ENCODE measurements at places on chromosomes 5 and 9. TPM values are rescaled to one million over a fixed set of nuclear protein-coding genes. Genes with fewer than 3 reads are reported as not detected.
A peak's percentile ranks its signal among the peaks of the same experiment; 100 is the strongest.

The LCN6 gene
- 41.0 TPM for polyA plus RNA-seq

GRCh38 chr5:138611678-138612218 is 36.5 kb upstream of the HSPA9 start:
- DNase-seq = no peak

The DNAI1 gene
- polyA plus RNA-seq = 0.16 TPM

The C5orf34 gene
- 0.41 TPM for polyA plus RNA-seq

DNA sequence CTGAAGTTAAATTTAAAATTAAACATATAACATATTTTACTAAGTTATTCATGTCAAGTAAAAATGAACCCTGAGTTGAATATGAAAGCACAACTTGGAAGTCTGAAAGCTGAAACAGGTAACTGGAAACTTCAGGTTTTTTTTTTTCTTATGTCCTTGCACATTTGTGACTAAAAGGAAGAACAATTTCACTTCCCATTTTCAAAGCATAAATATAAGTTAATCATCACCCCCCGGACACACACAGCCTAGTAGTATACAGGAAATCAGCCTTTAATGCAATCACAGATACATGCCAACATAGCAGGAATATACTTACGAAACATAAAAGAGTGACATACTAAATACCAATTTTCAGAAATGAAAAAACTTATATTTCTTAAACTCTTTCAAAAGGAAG is 225.9 kb downstream of the RFX3 start:
- no peak for DNase-seq

GRCh38 chr9:120477534-120478001 is 102.4 kb downstream of the CDK5RAP2 start:
- peak; percentile 80 for DNase-seq

GRCh38 chr5:91101600-91102379 is 281.3 kb downstream of the ARRDC3 start:
- DNase-seq = peak; percentile 80

DNA sequence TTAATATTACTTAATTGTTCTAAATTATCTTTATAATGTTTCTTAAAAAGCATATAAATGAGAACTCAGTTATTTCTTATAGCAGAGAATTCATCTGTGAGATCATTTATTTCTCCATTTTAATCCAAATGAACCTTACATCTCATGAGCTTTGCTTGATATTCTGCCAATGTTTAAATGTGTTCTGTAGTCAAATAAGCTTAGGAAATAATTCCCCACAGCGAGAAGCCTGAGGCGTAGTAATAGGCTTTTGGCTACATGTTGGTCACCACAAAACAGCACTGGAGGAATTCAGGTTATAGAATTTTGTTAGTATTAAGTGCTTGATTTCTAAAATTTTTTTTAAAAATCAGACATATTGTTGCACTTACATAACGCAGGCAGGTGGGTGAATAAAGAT is 585.3 kb upstream of the RORB start:
- DNase-seq = no peak

GRCh38 chr5:169335806-169336205 is 34.9 kb upstream of the SLIT3 start:
- DNase-seq = no peak

DNA sequence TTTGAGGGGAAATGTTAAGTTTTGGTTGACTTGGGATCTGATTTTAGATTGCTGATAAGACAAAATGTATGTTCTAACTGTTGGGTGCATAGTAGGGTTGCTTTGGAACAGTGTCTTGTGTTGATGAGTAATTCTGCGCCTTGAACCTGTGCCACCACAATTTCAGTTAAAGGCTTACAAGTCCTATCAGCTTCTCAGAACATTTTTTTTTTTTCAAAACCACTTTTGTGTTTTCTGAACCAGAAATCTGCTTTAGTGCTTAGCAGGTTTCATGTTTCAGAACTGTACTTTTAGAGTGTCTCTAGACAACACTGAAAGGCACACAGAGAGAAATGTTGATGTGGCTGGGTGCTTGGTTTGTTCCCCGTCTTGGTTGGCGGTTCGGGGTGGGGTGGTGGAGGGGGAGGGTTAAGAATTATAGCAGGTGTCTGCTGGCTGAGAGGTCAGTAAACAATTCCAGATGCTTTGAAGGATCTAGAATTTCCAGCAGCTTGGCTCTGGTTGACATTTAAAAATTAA is 84.6 kb downstream of the ANKRD55 start:
- DNase-seq = no peak

GRCh38 chr9:36603006-36603405 is 30.3 kb downstream of the MELK start:
- DNase-seq = no peak

The C9orf152 gene
- polyA plus RNA-seq = not detected

DNA sequence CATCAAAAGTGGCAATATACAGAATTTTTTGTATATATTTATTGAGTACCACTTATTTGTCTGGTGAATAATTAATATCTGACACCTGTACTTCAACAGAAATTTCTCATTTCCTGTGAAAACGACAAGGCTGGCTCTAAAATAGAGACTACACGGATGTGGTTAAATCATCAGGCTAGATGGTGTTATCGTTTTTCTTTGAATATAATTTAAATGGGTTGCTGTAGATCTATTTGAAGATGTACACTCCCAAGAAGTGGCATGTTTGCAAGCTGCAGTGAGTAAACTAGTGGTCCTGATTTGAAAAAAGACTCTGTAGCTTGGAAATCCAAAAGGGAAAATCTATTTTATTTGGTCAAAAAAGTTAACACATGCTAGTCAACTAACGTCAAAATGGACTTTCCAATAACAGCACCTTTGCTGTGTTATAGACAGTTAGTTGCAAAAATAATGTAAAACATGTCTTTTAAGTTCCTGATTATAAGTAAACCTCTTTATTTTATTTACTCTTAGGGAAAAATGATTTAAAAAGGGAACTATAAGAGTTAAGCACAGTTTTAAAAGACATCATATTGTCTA is 13.8 kb downstream of the ST8SIA4 start:
- DNase-seq = no peak

The FBP1 gene
- 1.9 TPM for polyA plus RNA-seq

The AK6 gene
- 36.7 TPM for polyA plus RNA-seq

DNA sequence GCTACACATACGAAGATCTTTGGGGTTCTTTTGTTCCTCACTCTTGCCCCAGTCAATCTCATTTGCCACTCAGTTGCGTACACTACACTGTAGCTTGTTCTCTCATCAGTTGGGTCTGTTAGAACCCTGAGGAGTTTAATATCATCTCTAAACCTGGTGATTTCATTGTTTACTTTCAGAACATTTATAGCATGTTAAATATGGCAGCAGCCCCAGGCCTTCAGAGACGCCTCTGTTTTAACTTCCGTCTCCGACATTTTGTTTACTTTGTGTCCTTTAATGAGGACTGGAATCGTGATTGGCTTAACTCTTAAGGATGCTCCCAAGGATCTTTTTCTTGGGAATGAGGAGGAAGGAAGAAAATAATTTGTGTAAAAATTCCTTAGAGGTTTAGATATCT is 510.1 kb downstream of the NR2F1-AS1 start:
- no peak for DNase-seq

The IFNK gene
- not detected for polyA plus RNA-seq

GRCh38 chr9:105858006-105858690 is 163.8 kb downstream of the TMEM38B start:
- no peak for DNase-seq

DNA sequence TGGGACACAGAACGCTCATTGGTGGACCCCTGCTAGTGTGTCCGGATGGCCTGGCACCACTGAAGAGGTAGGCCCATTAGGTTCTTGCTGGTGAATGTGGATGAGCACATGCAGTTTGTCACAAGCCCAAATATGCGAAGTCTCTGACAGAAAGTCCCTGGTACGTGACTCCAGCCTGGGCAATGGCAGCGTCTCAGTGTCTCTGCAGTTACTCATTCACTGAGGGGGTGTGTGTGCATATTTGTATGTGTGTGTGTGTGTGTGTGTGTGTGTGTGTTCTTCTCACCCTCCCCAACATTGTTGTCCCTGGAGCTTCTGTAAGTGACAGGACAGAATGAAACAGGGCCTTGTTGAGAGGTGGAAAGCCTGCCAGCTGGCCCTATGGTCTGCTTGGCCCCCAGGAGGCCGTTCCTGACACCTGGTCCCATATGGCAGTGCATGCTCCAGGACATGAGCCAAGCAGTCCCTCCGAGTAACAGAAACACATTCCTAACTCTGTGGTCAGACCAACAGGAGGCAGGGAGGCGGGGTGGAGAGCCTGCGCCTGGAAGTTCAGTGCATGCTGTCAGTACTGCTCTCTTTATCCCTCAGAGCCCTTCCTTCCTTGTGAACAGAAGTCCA is 169.9 kb downstream of the SLC28A3 start:
- peak; percentile 88 for DNase-seq

DNA sequence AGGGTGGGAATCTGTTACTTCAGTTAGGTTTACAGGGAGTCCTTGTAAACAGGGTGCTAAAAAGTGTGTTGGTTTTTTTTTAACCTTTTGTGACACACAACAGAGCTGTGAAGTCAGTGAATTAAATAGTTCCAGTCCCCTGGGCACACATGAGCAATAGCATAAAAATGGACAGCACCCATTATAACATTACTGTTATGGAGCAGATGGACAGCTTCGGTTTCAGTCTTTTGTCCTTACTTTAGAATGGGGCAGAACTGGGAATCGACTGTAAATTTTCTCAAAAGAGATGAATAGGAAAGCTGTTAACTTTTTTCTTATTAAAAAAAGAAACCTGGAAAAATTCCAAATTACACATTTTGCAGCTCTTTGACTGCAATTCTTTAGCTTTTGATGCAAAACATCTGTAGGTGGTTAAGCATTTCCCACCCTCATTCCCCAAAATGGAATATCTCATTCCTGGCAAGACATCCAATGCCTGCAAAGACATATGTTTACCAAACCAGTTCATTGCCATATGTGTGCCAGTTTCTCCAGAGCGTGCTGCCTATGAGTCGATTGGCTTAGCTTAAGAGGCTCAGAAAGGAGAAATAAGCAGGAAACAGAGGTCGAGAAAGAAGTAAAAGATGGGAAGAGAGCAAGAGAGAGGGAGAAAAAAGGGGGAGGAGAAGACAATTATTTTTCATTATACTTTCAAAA is 212.3 kb upstream of the TMEM161B start:
- no peak for DNase-seq

DNA sequence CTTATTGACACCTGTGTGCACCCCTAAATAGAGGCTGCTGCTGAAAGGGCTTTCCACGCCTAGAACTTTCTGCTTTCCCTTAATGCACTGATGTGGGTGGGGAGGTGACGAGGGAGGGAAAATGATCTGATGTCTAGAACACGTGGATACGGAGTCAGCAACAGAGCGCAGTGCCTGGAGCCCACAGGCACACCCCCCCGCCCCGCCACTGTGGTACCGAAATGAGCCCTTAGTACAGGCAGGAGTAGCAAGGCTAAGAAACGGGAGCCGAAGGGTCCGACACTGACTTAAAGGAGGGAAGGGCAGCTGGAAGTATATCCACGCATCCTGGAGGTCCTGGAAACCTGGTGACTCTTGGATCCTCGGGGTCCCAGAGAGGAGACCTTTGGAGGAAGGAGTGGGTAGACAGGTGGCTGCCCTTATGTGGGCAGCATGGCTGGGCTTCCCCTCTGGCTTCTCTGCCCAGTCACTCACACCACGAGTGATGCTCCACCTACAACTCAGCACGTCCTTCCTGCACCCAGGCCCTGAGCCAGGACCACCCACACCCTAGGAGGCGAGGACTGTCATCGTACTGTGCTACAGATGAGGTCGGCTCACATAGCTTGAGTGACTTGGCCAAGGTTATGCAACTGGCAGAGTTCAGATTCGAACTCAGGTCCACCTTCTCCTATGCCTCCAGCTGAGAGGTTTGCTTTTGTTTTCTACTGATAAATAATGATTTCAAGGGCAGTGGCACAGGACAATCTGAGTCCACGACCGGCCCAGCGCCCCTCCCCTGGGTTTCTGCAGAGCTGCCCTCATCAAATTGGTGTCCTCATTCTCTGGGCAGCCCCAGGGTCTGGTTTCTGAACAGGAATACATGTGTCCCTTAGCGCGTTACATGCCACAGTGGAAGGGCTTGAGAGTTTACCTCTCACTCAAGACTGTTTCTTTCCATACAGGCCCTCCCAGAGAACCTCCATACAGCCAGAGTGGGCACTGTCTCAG is 4.7 kb upstream of the VAV2 start:
- no peak for DNase-seq

- no peak for DNase-seq
Observed at GRCh38 chr5:3349704-3350565, 245.7 kb upstream of the IRX1 start.

The MLANA gene
- not detected for polyA plus RNA-seq

- peak; percentile 72 for DNase-seq
Observed at GRCh38 chr9:130173666-130173983, 1.4 kb downstream of the NCS1 start.

- DNase-seq = no peak
Observed at GRCh38 chr9:136609838-136610311, 52.8 kb upstream of the EGFL7 start.

GRCh38 chr5:71693828-71694427 is 25.1 kb upstream of the CARTPT start:
- no peak for DNase-seq

DNA sequence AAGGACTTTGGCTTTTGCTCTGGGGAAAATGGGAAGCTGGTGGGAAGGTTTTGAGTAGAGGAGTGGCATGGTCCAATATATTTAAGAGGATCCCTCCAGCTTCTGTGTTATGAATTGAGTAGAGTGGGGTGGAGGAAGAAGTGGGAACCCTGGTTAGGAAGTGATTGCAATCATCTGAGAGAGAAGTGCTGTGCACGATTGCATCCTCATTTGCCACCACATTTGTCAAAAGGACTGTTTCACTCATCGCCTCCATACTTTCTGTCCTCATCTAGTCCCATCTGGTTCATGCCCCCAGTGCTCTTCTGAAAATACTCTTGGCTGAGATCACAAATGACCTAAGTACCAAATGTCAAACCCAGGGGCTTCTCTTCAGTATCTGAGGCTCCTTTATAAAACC is 192.1 kb downstream of the RAB3C start:
- no peak for DNase-seq

The PCDHB16 gene
- 1.3 TPM for polyA plus RNA-seq

The PCDHGB1 gene
- polyA plus RNA-seq = 1.3 TPM

DNA sequence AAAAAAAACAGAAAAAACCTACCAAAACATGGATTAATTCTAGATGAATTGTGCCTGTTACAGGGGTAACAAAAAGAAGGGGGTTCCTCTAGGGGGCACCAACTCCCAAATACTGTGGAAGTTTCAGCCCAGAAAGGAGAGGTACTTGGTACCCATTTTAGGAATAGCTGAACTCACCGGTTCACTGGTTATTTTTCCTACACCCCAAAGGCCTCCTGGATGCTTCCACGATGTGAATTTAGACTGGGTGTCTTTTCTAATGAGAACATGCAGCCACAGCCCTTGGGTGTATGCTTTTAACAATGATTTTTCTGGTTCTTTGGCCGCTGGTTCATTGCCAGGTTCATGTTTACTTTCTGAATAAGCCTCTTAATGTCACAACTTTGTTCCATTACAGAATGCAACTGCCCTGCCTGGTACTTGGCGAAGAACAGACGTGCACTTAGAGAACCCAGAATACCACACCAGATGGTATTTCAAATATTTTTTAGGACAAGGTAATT is 46.7 kb downstream of the GARNL3 start:
- no peak for DNase-seq

The SLC27A6 gene
- polyA plus RNA-seq = 27.8 TPM

DNA sequence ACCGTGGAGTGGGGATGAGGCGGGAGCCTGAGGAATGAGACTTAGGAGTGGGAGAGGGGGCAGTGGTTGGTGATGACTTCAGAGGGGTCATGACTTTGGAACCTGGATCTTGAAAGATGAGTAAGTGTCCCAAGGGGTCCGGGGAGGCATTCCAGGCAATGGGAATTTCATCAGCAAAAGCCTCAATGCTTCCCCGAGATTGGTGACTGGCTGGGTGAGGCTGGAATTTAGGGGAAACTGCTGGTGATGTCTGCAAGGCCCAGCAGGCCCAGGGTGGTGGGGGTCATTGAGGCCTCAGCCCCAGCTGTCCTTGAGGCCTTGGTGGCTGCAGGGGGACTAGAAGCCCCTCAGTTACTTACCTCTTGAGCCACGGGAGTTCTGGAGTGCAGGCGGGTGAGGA is 7.5 kb downstream of the NDST1 start:
- DNase-seq = peak; percentile 65

Data from right cardiac atrium (tissue), 5 donors.